ENCODE measurements at places on chromosomes 4 and X.
A peak's percentile ranks its signal among the peaks of the same experiment; 100 is the strongest.

- DNase-seq = no peak
These were observed 17.6 kb upstream of the SCML1 start for GRCh38 chrX:17719711-17720110.

DNA sequence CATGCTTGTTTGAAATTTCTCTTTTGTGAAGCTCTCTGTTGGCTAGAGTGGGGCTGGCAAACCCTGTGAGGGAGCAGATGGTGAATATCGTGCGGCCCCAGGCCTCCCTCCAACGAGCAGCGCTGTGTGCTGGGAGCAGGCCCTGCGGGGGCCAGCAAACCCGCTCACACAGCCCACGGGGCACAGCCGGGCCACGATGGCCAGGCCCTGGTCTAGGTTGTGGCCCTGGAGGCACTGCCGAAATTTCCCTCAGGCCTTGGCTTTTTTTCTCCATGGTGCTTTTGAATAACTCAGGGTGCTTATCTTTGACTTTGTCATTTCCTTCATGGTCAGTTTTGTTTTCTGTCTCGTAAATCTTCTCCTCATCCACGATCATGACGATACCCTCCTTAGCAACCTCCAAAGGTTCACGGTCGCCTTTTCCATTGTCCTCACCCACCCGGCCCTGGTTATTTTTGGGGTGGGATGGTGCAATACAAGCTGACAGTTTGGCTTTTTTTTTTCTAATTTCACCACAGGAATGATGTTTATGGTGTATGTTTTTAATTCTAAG, 20.7 kb downstream of the PCGF3 start:
- no peak for DNase-seq

DNA sequence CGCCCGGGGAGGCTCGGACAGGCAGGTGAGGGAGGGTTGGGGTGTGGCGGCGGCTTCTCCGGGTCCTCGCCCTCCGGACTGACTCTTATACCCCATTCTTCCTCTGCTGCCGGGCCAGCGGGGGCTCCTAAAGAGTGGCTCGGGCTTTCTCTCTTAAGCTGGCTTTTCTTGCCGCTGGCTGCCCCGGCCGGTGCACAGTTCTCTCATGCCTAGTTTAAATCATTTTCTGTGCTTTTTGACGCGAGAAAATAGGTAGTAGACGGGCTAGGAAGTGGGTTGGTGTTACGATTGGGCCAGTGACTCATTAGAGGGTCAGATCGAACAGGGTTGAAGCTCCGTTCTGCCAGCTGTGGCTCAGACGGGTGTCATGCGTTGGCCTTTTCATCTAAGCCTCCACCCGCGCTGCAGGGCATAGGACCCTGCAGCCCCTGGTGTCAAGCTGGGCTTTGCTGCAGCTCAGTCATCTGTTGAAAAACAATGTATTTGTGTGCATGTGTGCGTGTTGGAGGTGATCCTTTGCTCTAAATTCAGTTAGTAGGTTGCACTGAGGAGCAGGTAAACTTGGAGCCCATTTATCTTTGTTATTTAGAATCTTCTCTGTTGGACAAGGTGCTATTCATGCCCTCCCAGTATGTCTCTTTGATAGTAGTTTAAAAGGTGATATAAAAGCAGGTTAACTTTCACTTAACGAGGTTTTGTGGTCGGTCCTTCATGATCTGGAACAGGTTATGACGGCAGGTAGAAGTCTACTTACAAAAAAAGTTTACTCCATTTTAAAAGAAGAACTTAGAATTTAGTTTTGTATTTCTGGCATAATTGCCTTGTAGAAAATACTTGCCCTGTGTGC, 802 bp downstream of the BMP2K start:
- DNase-seq = peak; percentile 91

DNA sequence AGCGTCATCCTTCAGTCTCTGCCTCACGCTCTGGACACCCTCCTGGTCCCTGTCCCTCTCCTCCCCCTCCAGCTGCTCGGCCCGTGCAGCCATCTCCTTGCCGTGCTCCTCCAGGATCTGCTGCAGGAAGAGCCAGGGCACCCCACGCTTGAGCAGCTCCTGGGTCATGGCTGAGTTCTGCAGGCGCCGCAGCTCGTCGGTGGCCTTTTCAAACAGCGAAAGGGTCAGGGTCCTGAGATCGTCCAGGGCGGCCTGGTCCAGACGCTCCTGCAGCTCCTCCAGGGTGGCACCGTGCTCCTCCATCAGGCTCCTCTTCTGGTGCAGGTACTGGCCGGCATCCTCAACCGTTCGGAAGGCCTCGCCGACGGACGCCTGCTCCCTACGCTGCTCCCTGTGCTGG, 85.8 kb downstream of the EVC2 start:
- DNase-seq = no peak

GRCh38 chr4:173958445-173958844, 325.0 kb downstream of the FBXO8 start:
- no peak for DNase-seq

DNA sequence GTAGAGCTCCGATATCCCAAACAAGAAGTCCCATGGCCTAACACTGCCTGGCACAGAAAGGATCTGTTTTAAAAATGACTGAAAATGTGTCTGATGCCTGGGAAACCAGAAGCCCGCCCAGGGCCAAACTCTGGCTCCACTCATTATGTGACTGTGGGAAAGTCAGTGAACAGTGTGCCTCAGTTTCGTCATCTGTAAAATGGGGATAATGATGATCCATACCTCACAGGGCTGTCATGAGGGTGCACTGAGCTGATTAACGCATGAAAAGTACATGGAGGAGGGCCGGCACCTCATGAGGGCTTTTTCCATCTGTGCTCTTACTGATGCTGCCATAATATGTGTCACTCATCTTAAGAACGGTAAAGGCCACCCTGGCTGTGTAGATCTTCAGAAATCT, 5.1 kb downstream of the SLC2A9 start:
- DNase-seq = no peak

- DNase-seq = no peak
These were observed 787.1 kb upstream of the FTHL17 start for GRCh38 chrX:31858915-31859314.

DNA sequence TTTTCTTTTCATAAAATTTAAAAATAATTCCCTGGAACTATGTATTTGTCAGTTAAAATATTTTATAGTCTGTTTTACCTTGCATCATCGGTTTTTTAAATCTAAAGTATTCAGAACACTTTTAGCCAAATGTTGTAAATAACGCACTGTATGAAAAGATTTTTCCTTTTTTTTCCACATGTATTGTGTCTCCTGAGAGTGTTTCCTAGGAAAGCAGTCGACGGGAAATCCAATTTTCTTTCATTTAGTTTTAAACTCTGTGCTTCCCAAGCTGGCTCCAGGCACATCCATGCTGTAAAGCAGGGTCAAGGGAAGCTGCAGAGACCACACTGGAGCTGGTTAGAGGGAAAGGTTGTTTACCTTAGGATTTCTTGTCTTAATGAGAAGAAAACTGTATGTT, 1724.3 kb upstream of the TENM3 start:
- no peak for DNase-seq

DNA sequence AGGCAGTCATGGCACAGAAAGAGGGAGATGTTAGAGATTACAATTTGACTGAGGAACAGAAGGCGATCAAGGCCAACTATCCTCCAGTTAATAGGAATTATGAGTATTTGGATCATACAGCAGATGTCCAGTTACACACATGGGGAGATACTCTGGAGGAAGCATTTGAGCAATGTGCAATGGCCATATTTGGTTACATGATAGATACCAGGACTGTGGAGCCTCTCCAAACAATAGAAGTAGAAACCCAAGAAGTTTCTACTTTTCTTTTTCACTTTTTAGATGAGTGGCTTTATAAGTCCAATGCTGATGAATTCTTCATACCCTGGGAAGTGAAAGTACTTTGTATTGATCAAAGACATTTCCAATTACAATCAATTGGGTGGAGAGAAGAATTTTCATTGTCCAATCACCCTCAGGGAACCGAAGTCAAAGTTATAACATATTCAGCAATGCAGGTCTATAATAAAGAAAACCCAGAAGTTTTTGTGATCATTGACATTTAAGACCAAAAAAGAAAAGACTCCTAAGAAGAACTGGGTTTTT, 139.1 kb downstream of the MAB21L2 start:
- DNase-seq = no peak

DNA sequence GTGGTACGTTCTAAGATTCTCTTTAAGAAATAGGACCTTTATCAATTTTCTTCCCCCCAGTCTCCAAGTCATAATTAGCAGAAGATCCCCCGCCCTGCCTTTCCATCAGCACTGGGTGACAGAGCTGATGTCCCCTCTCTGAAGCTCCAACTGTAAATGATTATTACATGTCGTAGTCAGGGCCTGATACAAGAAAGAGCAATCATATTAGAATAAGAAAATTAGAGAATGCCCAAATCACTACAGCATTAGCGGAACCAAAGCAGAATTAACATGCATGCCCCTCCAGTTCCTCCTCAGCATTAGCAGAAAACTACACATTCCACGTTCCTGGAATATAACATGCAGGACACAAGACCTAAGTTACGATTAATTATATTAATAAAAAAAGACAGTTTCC, 717 bp downstream of the GPM6B start:
- DNase-seq = no peak

- DNase-seq = no peak
These were observed 2.8 kb upstream of the PARM1 start for GRCh38 chr4:74930162-74930561.

GRCh38 chr4:34950926-34951325, 1293.4 kb downstream of the ARAP2 start:
- no peak for DNase-seq

GRCh38 chr4:184616633-184617551, 32.4 kb downstream of the CASP3 start:
- DNase-seq = no peak

DNA sequence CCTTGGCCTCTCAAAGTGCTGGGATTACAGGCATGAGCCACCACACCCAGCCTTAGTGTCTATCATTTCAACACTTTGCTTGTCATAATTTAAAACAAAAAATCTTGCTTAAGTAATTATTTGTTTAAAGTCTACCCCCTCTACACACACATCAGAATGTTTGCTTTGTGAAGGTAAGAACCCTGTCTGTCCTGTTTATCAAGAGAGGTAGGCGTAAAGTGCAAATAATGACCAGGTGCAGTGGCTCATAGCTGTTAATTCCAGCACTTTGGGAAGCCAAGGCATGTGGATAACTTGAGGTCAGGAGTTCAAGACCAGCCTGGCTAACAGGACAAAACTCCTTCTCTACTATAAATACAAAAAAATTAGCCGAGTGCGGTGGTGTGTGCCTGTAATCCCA, 326.7 kb upstream of the CLNK start:
- DNase-seq = no peak
